CD4-positive, alpha-beta memory T cell (primary cell): ENCODE measurements at places on chromosomes 12 and 14. TPM values are rescaled to one million over a fixed set of nuclear protein-coding genes. Genes with fewer than 3 reads are reported as not detected.

The WNT5B gene
- total RNA-seq, result not detected

The SERPINA10 gene
- not detected for total RNA-seq

The TIMM9 gene
- total RNA-seq, result 28.3 TPM

The PTPRR gene
- not detected for total RNA-seq

The GPX2 gene
- not detected for total RNA-seq

The LRRK2 gene
- total RNA-seq, result 0.39 TPM

The SYCP3 gene
- total RNA-seq, result 0.28 TPM

The IRAK3 gene
- total RNA-seq, result 0.47 TPM

The BDKRB2 gene
- not detected for total RNA-seq

The PMCH gene
- not detected for total RNA-seq

The SAMD15 gene
- total RNA-seq, result 0.11 TPM
